AG09319 (cell line): ENCODE measurements at places on chromosomes 12 and 14.
A peak's percentile ranks its signal among the peaks of the same experiment; 100 is the strongest.

- no peak for DNase-seq
Observed at GRCh38 chr12:52168019-52168717, 23.6 kb downstream of the KRT80 start.

DNA sequence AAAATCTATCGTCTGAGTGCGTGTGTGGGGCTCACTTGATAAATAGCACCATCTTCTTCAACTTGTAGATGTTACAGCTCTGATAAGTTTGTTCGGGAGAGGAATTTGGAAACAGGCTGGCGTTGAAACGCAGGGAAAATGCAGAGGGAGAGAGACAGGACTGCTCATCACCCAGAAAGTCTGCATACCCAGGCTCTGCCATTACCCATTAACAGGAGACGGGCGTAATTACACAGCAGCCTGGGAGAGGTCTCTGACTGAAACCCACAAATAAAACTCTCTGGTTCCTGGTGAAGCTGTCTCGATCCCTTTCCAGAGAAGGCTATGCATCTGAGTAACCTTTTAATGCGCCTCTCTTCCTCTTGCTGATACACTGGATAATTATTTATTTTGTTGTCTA lies 547.3 kb downstream of the BCL11B start:
- DNase-seq, result no peak

DNA sequence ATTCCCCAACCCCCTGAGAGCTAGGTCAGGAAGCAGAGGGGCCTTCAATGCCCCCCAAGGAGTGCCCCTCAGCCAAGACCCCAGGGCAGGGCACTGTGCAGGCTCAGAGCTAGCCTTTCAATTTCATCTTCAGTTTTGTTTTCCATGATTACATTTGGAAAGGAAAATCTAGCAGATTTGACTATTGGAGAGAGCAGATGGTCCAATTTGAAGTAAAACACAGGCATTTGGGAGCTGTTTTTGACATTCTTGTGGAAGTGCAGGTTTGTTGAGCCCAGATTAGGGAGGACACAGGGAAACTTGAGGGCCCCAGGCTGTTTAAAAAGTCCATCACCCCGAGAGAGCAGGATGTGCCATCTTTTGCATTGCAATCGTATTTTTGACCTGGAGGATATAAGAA lies 58.6 kb upstream of the GPATCH2L start:
- DNase-seq, result no peak

DNA sequence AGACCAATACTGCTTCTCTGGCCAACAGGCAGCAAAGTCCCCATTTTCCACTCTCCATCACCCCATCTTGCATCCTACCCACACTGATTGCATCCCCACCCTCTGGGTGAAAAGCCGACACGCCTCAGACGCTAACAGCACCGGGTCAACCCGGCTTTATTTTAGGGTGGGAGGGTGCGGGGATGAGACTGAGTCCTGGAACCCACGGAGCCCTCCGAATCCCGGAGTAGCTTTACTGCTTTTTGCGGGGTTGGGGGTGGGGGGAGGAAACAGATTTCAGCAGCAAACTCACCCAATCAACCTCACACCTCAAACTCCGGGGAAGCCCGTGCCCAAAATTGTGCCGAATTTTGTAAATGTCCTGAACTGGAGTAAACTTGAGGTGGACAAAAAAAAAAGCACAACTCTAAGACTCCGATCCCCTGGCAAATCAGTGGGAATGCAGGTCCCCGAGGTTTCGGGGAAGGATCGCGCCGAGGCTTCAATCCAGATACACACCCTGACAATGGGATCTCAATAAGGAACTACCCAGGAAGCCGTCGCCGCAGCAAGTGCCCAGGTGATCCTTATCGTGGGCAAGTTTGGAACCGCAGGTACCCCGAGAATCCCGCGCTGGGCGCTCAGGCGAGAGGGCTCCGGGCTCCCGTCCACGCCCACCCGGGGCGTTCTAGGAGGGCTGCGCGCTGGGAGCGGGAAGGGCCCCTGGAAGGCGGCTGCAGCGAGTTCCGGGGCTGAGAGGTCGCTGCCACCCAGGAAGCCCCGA lies 1.1 kb downstream of the GCH1 start:
- no peak for DNase-seq

- no peak for DNase-seq
Observed at GRCh38 chr14:104931771-104932675, 7.3 kb downstream of the PLD4 start.

DNA sequence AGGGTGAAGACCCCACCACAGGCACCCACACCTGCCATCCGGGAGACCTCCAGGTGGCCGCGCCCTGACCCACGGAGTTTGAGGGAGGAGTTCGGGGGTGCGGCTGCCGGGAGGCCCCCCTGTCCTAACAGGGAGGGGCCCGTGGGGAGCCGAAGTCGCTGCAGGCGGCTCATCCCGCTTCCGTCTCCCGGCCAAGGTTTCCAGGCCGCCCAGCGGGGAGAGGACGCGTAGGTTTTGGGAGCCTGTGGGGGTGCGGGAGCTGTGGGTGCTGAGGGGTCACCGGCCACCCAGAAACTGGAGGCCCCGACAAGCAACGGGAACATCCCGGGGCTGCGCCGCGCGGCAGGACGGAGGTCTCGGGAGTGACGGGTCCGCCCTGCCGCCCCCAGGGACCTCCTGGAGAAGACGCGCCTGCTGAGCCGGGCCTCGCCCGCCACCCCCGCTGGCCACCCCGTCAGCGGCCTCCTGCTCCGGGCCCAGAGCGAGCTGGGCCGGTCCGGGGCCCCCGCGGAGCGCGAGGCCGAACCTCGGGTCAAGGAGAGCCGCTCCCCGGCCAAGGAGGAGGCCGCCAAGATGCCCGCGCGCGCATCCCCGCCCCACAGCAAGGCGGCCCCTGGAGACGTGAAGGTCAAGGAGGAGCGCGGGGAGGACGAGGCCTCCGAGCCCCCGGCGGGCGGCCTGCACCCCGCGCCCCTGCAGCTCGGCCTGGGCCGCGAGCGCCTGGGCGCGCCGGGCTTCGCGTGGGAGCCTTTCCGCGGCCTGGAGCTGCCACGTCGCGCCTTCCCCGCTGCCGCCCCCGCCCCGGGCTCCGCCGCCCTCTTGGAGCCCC lies 27.6 kb downstream of the LRCOL1 start:
- no peak for DNase-seq

GRCh38 chr14:64125270-64125669 lies 168.9 kb downstream of the ESR2 start:
- DNase-seq, result no peak

- DNase-seq, result no peak
Observed at GRCh38 chr12:92504594-92504981, 198.2 kb upstream of the PLEKHG7 start.

GRCh38 chr14:91108941-91109611 lies 4.8 kb upstream of the DGLUCY start:
- DNase-seq, result no peak

DNA sequence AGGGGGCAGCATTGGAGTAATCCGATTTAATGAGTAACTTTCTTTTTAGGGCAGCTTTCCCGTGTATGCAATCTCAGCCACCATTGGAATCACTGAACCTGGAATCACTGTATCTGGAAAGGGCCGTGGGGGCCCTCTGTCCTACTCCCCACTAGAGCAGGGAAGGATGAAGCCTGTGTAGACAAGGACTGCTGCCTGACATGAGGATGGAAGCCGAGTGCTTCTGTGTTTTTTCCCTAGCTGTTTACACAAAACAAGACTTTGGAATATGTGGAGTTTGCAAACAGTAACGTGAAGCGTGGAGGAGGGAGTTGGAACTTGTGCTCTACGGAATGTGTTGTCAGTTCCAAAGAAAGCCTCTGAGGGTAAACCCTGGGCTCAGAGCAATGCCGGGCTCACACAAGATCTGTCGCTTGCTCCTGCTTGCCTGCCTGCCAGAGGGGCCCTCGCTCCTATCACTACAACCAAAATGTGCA lies 32.4 kb upstream of the HDAC7 start:
- no peak for DNase-seq

DNA sequence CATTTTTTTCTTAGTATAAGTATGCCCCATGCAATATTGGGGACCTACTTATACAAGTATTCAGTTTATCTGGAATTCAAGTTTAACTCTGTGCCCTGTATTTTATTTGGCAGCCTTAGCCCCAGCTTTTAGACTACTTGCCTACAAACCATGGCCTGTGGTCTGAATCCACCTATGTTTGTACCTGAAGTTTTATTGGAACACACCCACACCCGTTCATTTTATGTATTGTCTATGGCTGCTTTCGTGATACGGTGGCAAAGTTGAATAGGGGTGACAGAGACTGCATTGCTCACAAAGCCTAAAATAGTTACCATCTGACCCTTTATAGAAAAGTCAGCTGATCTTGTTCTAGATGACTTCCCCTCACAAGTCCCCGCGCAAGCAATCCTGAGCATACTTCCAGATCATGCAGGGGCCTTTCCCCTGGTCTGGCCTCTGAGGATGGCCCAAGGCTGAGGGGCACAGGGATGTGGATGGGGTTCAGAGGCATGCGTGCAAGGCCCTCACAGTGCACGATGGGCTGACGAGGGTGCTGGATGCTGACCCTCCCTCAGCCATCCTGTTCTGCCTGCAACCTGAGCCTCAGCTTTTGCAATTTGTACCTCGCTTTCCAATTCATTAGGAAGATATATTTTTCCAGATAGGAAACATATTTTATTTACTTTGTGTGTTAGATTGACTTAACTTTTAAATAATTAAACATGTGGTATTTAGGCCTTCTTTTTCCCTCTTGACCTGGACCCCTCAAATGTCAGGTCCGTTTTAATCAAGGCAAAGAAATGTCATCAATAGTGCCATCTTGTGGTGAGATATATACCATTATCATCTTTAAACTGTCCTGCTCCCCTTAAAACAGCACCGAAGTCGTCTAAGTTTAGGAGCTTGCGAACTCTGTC lies 527.3 kb upstream of the CCDC196 start:
- DNase-seq, result no peak

DNA sequence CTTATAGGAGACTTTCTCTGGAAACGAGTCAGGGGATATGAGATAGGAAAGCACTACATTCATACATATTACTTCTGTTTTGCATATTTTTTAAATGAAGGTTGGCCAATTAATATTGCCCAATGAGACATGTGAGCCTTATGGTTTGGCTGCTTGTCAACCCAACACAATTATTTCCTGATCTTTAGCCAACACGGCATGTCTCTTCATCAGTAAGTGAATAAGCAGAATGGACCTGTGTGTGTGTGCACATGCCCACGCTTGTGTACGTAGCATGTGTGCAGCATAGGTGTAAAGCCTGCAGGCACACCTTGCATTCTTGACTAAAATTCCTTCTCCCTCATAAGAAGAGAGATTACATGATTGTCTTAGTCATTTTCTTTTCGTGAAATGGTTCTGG lies 88.3 kb downstream of the STON2 start:
- peak; percentile 30 for DNase-seq

- no peak for DNase-seq
Observed at GRCh38 chr12:92614502-92614901, 88.3 kb upstream of the PLEKHG7 start.

DNA sequence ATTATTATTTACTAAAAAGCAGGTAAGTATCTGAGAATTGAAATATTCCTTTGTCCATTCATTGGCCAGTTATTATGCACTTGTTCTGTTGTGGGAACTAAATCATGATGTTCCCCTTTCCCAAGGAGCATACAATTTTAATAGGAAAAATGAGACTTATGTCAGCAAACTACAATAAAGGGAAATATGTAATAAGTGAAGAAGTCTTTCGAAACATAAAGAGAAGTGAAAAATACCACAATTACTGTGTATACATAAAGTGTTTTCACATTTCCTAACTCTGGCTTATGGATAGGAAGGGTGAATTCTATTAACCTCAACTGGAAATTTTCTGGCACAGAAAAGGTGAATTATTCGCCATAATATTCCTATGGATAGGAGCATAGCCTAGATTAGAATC lies 78.4 kb upstream of the DNM1L start:
- DNase-seq, result no peak

GRCh38 chr14:39107591-39107996 lies 4.6 kb upstream of the SEC23A start:
- no peak for DNase-seq

DNA sequence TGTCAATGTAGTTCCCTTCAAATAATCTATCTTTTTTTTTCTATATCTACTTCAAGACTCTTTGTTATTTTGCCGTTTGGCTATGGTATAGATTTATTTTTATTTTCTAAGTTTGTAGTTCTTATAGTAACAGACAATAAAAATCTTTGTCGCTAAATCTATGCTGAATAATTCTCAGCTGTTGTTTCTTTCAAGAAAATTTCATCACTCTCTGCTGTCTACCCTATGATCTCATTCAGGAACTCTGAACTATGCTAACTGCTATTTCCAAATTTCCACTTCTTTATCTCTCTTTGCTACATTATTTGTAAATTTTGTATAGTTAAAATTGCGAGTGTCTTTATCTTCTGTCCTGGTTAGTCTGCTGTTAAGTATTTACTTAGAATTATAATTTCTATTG lies 353.6 kb downstream of the LRFN5 start:
- no peak for DNase-seq

- no peak for DNase-seq
Observed at GRCh38 chr14:61459229-61459628, 137.8 kb downstream of the PRKCH start.

GRCh38 chr12:65876161-65876560 lies 51.9 kb downstream of the HMGA2 start:
- no peak for DNase-seq

DNA sequence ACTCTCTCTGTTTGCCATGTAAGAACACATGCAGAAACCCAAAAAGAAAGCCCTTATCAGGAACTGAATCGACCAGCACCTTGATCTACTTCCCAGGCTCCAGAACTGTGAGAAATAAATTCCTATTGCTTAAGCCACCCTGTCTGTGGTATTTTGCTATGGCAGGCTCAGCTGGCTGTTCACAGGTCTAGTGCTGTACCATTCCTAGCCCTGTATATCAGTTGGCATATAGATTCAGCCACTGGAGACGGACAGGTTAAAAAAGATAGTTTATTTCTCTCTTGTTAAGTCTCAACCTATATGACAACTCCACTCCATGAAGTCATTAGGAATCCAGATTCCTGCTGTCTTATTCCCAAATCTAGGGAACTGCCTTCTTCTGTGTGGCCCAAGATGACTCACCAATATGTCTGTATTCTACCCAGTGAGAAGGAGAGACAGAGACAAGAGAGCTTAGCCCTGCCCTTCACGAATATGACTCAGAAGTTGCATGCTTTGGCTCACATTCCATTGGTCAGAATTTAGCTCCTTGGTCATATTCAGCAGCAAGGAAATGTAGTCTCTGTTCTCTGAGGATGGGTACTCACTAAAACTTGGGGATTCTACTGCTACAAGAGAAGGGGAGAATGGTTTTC lies 57.0 kb downstream of the PLEKHG7 start:
- DNase-seq, result no peak

GRCh38 chr14:22099942-22100763 lies 426.5 kb upstream of the OR4E1 start:
- DNase-seq, result no peak

DNA sequence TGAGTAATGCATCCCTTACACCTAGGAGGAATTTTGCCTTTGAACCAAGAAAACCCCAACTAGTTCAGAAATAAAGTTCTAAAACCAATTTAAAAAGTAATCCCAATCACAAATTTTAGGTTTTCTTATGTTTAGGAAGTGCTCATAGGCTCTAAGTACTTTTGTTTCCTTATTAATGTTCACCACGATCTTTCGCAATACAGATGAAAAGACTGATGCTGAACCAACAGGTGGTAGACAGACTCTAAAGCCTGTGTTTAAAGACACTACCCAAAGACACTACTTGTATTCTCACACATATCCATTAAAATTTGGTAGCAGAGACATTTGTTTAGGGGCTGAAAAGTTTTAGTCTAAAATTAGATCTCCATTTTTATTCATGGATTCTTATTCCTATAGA lies 10.6 kb upstream of the PHLDA1 start:
- no peak for DNase-seq
